ENCODE measurements at places on chromosomes 1 and 21.

DNA sequence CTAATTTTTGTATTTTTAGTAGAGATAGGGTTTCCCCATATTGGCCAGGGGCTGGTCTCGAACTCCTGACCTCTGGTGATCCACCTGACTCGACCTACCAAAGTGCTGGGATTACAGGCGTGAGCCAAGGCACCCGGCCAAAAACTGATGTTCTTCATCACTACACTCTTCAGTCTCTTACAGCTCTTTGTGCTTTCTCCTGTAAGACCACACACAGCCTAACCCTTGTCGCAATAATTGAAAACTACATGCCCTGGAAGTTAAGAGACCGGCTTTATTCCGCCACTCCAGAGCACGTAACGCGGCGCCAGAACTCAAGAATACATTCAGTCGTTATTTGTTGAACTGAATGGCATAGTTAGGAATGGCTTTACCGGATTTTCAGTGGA is 552 bp downstream of the GPATCH4 start:
- DNase-seq: no peak

DNA sequence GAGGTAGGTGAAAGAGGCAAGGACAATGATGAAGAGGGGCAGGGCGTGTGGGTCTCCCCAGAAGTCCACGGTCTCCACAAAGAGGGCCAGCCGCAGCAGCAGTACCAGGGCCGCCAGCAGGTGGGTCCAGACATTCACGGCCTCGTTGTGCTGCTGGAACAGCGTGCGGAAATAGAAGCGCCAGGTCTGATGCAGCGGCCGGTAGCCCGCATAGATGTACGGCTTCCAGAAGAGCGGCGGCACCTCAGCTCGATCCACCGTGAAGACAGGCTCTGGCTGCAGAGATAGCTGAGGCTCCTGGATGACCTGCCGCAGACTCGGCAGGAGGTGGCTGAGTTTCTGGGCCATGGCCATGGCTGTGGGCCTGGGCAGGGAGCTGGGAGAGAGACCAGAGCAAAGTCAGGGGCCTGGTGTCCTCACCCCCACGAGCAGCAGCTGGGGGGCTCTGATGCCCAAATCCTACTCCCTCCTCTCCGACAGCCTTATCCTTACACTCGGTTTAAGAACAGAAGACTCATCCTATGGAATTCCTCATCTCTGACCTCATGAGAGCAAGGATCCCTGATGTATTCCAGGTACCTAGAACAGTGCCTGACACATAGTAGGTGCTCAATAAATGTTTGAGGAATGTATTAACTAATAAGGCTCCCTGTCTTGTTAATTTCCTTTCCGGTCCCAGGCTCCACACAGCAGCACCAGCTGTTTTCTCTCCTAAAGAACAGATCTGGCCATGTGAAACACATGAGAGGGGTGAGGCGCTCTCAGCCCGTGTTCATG is 4.4 kb upstream of the AUNIP start:
- no peak for DNase-seq

GRCh38 chr1:98048244-98048643 is 127.4 kb upstream of the DPYD start:
- peak; percentile 63 for DNase-seq

DNA sequence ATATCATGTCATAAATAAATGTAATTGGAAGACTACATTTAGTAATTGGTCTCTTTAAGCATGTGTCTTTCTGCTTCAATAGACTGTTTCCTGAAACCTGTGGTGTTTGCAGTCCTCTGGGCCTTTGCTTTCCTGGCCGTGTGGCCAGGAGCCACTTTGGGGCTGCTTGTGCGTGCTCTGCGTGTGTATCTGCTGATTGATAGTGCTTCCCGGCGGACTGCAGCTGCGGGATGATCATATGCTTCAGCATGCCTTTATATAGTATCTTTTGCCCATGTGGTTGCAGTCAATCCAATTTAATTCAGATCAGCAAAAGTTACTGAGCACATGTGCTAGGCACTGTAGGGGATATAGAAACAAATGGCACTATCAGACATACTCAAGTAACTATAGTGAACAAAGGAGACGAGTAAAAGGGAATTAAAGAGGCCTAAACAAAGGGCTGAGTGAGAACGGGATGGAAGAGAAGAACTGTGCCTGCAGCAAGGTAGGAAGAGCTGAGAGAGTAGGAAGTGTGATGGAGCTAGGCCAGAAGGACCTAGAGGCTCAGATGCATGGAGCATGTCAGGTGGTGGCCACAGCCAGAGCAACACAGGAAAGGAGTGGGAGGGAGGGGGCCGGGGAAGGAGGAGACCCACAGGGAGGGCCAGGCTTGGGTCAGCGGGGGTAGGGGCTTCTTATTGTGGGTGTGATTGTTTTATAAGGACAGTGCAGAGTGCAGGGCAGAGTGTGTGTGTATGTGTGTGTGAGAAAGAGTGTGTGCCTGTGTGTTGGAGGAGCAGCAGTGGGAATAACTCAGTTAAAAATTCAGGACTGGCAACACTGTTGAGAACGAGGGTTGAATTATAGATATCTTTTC is 27.2 kb upstream of the TTF2 start:
- DNase-seq: no peak

DNA sequence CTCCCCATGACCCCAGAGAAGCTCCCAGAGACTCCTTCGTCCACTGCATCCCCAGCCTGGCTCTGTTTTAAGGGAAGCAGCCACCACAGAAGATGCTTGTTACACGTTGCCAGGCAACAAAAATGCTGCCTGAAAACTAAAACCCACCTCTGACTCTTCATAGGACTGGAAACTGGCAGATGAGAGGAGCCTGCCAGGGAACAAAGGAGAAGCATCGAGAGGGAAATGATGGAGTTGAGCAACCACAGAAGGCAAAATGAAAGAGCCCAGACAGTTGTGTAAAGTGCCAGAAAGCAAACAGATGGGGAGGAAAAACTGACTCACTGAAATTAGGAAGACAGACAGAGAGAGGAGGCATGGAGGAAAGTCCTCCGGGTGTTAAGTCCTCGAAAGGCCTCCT is 118.4 kb downstream of the KCNN3 start:
- no peak for DNase-seq

DNA sequence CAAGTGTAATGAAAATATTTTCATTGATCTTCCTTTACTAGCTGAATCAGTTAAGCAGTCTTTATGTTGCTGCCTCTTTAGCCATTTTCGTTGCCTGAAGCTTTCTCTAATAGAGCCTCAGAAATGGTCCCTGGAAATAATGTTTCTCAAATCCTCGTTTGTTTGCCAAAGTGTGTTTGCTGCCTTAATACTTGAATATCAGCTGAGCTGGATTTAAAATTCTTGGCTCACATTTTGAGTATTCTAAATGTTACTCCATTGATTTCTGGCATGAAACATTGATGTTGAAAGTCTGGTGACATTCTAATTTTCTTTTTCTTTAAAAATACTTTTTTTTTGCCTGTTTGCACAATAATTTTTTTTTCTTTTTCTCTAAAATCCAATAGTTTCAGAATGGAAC is 84.6 kb upstream of the SERBP1 start:
- no peak for DNase-seq

DNA sequence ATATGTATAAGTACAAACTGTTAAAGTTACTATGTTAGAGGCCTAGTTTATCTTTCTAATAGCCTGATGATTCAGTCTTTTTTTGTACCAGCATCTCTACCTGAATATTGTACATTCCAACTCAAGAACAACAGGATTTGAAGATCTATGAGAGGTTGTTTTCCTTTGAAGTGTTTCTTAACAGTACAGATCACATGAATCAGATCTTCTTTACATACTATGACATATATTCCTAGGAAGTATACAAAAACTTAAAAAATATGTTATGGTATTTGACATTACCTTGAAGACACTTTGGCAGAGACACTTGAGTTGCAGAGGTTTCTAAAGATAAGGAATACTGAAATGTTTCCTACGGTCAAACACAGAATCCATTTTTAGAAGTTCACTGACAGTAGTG is 1280.9 kb downstream of the KCNT2 start:
- DNase-seq: no peak

DNA sequence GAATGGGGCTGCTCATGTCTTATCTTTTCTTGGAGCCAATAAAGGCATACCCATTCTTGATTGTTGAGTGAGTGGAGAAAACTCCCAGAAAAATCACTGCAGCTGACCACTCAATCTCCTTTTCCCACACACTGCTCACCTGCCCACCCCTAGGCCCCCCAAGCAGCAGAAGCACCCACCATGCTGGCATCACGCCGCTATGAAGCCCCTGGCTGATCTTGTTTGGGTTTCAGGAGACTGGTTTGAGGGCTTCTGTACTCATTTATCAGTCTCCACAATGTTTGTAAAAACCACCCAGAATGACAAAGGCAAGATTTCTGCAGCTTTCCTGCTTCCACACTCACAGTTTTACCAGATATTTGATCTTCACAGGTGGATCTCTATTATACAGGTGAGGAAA is 33.5 kb upstream of the ATP2B4 start:
- no peak for DNase-seq

- DNase-seq: no peak
Observed at GRCh38 chr1:26994787-26995517, 1.5 kb downstream of the TRNP1 start.

GRCh38 chr21:15986277-15986676 is 256.5 kb downstream of the USP25 start:
- no peak for DNase-seq

DNA sequence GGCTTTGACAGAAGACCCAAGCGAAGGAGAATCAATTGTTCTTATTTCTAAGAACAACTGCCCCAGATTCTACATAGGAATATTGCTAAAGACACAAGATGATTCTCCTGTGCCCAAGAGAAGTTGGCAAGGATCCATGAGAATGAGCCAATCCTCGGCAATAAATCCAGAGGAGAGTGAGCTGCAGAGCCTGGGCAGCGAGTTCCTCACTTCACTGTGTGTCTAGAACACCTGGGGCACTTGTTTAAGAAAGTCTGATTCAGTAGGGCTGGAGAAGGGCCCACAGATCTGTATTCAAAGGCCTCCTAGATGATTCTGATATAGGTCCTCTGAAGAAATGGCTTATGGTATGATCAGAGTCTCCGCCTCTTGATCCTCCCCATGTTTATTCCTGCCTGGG is 31.8 kb downstream of the GADD45A start:
- DNase-seq: no peak

DNA sequence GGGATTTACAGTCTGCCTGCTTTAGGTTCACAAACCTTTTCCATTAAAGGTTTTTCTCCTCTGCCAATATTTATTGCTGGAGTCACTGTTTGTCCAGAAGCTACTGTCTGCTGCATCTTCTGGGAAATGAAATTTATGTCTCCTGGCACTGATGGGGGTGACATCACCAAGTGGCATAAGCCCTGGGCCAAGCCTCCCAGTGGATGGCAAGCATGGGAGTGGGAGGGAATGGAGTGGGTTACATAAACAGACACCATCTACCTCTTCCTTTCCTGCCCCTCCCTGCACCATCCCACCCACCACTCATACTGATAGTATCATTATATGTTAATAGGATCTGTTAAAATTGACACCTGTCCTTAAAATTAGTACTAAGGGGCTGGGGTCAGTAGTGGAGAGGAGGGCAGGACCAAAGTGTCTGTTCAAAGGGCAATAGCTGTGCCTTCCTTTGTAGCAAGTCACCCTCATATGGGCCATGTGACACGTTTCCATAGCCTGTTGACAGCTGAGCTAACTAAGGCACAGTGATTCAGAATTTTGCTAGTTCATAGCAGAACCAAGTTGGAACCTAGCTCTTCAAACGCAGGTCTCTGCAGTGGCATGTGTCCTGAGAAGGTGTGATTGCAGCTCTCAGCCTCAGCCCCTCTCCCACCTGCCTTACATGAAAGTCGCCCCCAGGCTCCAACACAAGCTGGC is 71.0 kb downstream of the MAB21L3 start:
- no peak for DNase-seq

- no peak for DNase-seq
Observed at GRCh38 chr1:68168545-68169171, 63.7 kb downstream of the WLS start.

GRCh38 chr1:5756434-5757186 is 235.6 kb downstream of the NPHP4 start:
- no peak for DNase-seq

GRCh38 chr1:228767636-228768354 is 32.5 kb downstream of the RHOU start:
- no peak for DNase-seq

- no peak for DNase-seq
Observed at GRCh38 chr1:173097001-173097400, 46.3 kb upstream of the TNFSF18 start.

GRCh38 chr1:8525558-8526275 is 207.8 kb downstream of the SLC45A1 start:
- DNase-seq: peak; percentile 94

DNA sequence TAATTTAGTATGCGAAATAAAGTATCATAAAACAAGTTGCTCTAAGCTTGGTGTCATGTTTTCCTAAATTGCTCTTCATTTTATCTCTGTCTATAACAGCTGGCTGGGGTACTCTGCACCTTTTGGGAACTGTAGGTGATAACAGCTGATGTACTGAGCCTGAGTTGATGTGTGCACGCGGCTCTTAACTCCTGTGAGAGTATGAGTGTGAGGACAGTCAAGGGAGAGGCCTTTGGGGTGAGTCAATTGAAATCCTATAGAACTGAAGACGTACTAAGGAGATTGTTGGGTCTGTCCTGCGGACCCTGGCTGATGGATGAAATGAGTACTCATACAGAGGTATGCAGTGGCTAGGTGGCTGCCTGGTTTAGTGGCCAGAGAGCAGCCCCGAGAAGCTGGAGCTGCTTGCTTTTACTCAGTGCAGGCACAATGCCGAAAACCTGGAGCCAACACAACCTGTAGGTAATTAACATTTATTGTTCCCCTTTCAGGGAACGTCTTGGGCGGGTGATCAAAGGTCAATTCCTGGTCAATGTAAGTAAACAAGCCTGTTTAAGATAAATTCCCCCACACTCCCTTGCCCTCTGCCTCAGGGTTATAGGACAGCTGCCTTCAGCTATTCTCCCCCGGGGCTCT is 188.5 kb downstream of the PRDM2 start:
- DNase-seq: no peak

DNA sequence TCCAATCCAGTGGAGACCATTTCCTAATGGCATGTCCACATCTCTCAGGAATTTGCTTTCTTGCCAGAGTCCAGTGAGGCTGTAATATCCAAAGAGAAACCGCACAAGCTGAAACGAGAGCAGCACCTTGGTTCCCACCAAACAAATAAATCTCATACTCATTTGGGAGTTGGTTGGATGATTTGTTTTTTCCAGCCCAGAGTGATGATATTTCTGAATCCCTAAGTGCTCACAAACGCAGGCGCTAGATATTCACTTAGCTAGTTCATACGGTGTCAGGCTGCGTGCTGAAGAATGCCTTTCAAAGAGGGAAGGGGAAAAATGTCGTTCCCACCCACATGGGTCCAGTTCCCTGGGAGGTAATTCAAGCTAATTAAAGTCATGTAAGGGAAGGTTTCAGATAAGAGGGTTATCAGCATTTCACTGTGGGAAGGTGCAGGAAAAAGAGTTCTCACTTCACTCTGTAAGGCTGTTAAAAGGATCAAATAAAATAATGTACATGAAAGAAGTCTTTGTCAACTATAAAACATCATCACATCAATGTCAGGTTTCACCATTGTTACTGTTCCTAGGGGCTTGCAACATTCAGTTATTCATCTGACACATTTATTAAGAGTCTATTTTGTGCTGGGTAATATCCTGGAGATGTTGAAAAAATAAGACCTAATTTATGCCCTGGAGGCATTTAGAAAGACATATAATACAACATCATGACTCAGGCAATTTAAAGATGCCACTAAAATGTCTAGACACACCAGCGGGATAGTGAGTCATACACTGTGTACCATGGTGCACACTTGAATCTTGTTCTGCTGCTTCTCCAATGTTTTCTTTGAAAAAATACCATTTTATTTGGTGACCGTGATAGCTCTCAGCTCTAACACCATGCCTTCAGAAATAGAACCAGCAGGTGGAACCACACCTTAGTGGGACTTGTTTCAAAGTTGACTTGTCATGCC is 19.3 kb downstream of the DPT start:
- DNase-seq: no peak

GRCh38 chr1:84598418-84598817 is 24.2 kb upstream of the CTBS start:
- no peak for DNase-seq
